HFFc6 (cell line): ENCODE measurements at places on chromosomes 5 and 9.

GRCh38 chr5:151717416-151717815, 30.7 kb upstream of the SPARC start:
- DNase-seq: no peak

GRCh38 chr5:172853355-172853975, 19.4 kb downstream of the ERGIC1 start:
- no peak for DNase-seq

DNA sequence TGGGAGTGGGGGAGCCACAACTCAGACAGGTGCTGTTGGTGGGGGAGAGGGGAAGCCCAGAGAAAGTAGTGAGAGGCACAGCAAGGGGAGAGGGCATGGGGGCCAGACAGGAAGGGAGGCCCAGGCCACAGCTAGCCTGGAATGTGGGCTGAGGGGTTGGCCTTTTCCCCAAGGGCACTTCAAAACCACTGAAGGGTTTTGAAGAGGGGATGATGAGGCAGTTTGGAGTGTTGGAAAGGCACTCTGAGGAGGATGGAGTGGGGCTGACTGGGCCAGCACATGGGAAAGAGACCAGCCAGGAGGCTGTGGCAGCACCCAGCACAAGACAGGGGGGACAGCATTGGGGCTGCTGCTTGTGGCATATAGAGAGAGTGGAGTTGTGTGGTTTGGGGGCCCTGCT, 3.8 kb downstream of the PSD2 start:
- no peak for DNase-seq

DNA sequence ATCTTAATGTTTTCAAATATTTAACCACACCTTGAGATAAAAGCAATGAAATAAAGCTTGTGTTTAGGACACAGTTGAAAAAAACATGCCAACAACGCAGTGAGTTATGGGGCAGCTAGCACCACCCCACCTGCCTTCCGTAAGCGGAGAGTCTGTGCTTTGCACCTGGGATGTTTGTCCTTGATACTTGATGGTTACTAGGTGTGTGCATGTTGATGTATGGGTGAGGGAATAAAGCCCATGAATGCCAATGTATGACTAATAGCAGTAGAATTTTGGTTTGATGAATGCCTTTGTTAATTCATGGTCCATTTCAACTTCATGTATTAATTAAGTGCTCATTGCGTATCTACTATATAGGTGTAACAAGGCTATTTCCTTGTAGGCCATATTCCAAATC, 74.0 kb downstream of the PCSK5 start:
- no peak for DNase-seq

DNA sequence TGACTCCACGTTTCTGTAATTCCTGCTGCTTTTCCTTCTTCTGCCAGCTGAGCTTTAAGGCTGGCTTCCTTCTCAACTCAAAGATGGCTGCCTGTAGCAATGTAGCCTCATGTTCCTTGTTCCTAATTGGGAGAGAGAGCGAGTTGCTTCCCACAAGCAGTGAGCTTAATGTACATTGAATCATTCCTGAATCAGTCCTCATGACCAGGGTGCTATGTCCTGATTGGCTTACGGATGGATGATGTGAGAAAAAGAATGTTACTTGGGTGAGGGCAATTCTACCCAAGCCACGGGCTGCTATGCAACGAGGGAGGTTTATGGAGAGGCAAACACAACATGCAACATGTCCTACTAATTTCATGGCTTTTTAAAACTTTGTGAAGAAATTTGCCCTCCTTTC, 356.2 kb downstream of the RASEF start:
- no peak for DNase-seq

- no peak for DNase-seq
These were observed 20.8 kb upstream of the FCN1 start for GRCh38 chr9:134938346-134939079.

DNA sequence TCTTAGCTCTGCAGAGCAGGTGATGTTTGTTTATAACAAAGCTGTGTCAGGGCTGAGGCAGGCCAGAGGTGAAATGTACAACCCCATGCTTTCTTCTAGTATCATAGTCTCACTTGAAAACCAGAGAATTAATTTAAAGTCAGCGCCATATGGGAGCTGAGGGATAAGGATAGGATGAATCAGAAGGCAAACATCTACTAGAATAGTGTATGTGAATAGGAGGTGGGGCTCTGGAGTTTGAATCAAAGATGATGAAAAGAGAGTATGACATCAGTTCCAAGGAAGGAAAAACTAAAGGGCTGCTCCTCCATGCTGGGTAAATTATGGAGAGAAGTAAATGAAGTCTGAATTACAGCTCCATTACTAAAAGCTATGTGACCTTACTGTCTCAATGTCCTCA, 441.5 kb downstream of the RASEF start:
- DNase-seq: no peak

DNA sequence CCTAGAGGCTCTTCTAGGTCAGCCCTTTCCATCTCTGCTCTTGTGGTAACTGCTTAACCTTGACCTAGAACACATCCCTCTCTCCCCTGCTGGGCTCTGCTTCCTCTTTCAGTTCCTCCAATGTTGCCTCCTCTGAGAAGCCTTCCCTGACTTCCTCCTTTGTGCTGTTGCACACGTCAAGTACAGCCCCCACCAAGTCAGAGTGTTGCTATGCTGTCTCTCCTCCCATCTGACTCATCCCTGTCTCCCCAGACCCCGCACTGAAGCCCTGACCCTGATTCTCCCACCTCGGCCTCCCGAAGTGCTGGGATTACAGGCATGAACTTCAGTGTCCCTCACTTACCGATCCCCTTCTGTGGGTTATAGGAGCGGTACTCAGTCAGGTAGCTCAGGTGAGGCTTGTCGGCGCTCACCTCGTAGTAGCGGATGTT, 10.4 kb upstream of the TRIM14 start:
- DNase-seq: no peak

GRCh38 chr9:29873579-29873978, 2300.3 kb upstream of the C9orf72 start:
- DNase-seq: no peak

GRCh38 chr9:124477211-124477647, 27.0 kb downstream of the ADGRD2 start:
- DNase-seq: no peak

DNA sequence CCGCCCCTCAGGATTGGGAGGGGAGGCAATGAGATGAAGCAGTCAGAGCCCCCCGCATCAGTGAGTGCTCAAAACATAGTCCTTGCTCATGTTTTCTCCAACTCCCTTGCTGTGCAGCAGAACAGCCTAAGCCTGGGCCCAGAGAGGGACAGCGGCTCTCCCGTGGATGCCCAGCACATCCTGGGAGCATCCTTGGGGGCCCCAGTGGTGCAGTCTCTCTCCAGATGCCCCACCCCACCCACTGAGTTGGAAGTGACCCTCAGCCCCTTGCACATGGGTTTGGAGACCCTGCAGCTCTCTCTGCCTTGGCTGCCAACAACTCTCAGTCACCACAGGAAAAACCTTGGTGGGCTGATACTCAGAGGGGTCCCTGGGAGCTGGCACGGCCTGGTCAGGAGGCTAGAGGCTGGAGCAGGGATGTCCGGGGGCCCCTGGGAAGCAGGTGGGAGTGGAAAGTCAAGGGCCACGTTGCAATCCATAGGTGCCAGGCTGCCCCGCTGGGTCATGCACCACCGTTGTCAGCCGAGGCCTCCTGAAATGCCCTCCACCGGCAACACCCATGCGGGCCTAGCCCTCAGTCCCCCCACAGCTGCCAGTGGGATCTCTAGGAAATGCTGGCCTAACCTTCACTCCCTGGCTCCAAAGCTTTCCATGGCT, 242.5 kb downstream of the PBX3 start:
- no peak for DNase-seq

- no peak for DNase-seq
These were observed 1.7 kb downstream of the SNCB start for GRCh38 chr5:176628406-176629228.

- no peak for DNase-seq
These were observed 8.8 kb upstream of the N4BP3 start for GRCh38 chr5:178104492-178104891.

GRCh38 chr5:176736301-176736930, 73.9 kb upstream of the UNC5A start:
- DNase-seq: no peak
